NCI-H2081 treated with DMSO at 0.1 percent for 48 hours (cell line): ENCODE measurements at places on chromosomes 5 and 9.

GRCh38 chr9:130601100-130601499 is 21.7 kb downstream of the FUBP3 start:
- DNase-seq = no peak

DNA sequence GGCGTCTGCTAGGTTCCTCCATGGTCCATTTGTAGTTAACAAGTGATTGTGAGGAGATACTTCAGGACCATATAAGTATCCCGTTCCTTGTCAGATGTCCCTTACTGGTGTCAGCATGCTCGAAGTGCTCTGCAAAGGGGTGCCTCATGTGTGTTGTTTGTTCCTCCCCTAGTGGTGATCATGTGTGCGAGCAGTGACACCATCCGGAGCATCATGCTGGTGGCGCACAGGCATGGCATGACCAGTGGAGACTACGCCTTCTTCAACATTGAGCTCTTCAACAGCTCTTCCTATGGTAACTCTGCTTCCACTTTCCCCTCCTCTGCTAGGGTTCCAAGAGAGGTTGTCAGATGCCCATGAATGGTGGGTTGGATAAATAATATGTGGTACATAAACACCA is 13.4 kb downstream of the NPR3 start:
- no peak for DNase-seq

DNA sequence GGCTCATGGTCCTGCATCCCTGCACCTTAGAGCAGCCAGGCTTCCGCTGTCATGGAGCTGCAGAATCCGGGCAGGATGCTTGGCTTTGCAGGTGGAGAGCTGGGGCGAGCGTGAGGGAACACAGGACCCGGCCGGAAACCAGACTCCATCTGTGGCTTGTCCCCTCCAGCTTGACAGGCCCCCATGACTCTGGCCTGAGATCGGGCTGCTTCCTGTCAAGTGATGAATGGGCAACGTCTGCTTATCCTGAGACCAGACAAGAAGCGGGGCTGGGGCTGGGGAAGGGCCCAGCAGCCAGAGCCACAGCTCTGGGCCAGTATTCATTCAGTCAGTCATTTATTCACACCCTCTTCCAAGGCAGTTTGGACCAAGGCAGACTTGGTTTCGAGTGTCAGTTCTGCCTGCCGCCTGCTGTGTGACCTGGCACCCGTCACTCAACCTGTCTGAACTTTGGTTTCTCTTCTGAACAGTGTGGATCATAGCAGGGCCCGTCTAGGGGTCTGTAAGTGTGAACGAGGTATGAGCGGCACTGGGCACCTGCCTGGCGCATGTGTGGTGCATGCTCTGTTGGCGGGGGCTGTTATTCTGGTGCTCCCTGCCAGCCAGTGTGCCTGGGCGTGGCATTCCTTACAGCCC is 37.5 kb downstream of the NEK6 start:
- no peak for DNase-seq

GRCh38 chr5:160188141-160189015 is 40.9 kb upstream of the FABP6 start:
- DNase-seq = no peak

GRCh38 chr5:120240706-120241105 is 223.4 kb upstream of the PRR16 start:
- no peak for DNase-seq

GRCh38 chr5:156963125-156963524 is at the start of gene TIMD4:
Gene TIMD4 (minus strand): TSS chr5:156963226. CDS start chr5:156963198, 28 bp downstream.
- no peak for DNase-seq
